ENCODE measurements at places on chromosomes 4 and X. TPM values are rescaled to one million over a fixed set of nuclear protein-coding genes. Genes with fewer than 3 reads are reported as not detected.

DNA sequence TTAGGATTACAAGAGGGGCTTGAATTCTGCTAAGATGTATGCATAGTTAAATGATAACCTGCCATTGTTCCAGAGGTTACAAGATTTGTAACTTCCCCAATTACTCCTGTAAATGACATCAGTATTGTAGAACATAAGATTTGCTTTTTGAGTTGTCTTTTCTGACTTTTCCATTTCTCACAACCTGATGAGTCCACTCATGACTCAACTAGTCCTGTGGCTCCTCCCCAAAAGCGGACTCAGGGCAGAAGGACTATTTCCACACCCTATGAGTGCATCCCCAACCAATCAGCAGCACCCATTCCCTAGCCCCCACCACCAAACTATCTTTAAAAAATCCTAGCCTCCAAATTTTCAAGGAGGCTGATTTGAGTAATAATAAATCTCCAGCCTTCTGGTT, 54.7 kb downstream of the HOPX start:
- no peak for DNase-seq

Gene MAGEE2
- total RNA-seq: 0.68 TPM

DNA sequence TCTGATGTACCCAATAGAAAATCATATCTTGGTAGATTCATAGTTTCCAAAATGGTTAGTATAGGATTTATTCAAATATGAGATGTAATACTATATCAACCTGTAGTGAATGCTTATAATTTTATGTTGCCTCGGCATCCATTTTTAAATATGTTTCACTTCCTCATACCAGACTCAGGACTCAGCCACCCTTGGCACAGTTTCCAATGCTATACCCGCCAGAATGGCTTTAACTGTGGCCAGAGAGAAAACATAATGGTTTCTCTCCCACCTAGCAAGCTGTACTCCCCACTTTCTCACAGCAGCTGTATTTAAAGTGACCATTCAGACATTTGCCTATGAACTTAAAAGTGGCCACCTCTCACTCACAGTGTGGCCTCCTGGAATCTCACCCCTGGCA, 466.6 kb upstream of the PABPC4L start:
- no peak for DNase-seq

DNA sequence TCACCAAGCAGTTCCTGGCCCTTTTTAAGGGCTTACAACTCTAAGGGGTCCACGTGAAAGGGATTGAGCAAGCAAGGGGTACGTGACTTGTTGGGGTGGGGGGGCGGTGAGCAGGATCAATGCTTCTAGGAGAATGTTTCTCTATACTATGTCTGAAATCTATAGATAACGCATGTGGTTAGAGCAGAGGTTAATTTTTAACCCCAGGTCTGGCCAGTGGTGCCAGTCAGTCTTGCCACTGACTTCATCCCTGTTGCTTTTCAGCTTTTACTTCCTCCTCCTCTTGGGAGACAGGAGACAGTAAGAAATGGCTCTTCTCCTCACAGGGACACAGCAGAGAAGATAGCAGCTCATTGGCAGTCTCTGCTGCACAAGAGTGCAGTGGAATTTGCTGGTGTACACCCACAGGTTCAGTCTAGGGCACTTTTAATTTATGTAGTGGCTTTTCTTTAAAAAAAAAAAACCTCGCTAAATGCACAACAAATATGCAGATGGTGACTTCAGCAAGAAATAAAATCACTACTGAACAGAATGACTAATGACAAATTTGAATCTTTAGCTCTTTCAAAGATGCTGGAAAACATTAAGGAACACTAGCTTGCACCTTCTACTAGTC, 190.5 kb downstream of the CCNG2 start:
- DNase-seq: no peak

GRCh38 chr4:146930673-146931072, 15.0 kb downstream of the TTC29 start:
- DNase-seq: no peak

- DNase-seq: no peak
Measured at GRCh38 chr4:113440371-113440770, 321.2 kb downstream of the CAMK2D start.

GRCh38 chr4:121789960-121790829, 10.9 kb upstream of the EXOSC9 start:
- no peak for DNase-seq

GRCh38 chrX:8289523-8289922, 118.5 kb upstream of the VCX2 start:
- no peak for DNase-seq

Gene PAGE2B
- not detected for total RNA-seq

Gene AVPR2
- not detected for total RNA-seq

DNA sequence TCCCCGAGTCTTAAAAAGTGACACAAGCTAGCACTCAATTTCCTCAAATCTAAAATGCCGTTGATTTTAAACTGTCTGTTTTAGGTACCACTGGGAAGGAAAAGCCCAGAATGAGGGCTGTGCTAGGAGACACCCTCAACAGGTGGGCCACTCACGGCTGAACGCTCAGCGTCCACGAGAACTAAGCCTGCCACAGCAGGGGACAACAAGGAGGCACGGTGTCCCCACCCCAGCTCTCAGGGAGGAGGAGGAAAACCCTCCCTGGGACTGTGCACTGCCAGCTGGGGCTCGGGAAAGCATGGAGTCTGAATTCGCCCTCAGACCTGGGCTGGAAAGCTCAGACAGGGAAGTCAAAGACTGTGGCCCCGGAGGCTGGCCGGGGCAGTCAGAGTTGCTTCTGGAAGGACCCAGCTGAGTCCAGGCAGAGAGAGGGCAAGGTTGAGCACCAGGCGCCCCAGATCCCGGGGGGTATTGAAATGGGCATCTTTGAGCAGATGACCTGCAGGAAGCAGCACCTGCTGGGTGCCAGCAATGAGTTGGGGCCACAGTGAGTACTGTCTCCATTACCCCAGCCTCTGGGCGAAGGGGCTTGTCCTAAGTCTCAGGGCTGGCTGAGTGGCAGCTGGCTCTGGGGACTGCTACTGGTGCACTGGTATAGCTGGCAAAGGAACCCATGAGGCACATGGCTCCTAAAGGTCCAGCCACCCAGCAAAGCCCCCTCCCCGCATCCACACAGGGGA, 769 bp upstream of the CPZ start:
- no peak for DNase-seq

Gene GYPE
- not detected for total RNA-seq

Gene GPR173
- 2.7 TPM for total RNA-seq

DNA sequence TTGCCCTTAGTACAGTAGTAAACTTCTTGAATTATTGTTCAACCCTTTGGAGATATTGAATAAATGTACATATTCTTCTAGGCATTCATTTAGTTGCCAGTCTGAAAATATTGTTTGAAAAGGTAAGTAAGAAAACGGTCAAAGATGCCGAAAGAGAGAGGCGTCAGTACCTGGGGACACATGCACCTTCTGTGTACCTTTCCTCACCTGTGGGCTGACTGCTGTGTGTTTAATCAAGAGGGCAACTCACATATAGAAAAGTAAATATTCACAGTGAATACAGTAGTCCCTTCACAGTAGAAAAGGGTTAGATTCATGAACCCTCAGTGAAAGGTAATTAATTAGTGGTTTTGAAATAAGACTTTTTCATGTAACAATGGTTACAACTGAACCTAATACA, 6.9 kb downstream of the ANXA10 start:
- no peak for DNase-seq

GRCh38 chr4:162891788-162892707, 274.6 kb downstream of the NAF1 start:
- DNase-seq: no peak

- DNase-seq: no peak
Measured at GRCh38 chrX:136880003-136880451, 498 bp downstream of the RBMX start.

Gene PCYT1B
- 0.63 TPM for total RNA-seq

DNA sequence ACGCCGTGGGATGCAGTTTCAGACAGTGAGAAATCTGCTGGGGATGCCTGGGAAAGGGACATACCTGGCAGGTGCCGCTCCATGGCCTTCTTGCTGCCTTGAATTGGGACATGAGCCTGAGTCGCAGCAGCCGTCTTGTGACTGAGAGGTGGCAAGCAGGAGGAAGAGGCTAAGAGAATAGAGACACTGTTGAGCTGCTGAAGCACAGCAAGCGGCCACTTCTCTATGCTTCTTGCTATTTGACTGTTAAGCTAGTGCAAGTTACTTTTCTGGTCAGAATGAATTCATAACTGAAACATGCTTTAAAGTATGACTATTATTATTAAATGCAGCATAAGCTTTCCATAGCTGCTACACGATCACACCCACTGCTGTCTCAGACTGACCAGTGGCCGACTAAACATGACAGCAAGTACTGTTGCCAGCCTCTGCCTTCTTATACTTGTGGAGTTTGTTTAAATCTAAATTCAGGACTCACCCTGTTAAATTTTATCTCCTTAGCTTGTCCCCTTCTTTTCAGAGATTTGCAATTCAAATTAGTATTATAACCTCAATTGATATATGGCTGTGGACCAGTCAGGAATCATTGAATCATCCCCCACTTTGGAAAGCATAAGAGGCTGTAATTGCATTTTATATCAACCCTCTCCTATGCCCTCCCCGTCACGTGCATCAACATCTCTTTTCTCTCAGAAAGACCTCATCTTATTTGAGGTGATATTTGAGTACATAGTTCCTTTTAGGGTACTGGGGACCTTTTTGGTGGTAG, 24.8 kb upstream of the ACSL1 start:
- DNase-seq: no peak

All from thoracic aorta (tissue), 2 donors.